ENCODE measurements at places on chromosomes 2 and 18.

DNA sequence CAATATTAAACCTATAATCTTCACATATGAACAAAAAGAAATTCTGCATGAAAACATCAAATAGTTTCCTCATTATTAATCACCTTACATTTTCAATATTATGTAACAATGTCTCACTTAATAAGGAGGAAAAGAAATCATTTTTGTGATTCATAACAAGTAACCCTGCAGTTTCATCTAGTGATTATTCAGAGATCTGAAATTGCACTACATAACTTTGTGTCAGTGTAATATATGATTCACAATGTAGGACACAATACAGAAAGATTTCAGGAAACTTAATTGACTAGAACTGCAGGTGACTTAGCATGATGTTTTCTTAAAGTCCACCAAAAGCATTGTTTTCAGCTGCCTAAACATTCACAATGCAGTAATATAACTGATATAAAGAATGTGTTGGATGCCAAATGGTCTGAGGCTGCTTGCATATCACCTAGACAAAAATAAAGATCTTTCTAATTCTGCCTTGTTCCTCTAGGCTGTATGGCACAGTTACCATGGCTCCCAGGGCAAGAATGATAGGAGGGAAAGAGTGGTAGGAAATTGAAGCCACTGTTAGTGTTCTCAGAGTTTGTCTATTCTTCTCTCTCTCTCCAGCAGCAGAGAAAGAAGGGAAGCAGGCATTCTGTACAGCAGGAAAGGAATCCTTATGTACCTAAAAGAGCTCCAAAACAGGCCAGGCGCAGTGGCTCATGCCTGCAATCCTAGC is 366.6 kb downstream of the FSIP2 start:
- DNase-seq: no peak

- no peak for DNase-seq
Observed at GRCh38 chr18:35144698-35145097, 96.1 kb upstream of the ZNF397 start.

GRCh38 chr2:184597571-184597991 is 748 bp upstream of the ZNF804A start:
- DNase-seq: no peak

DNA sequence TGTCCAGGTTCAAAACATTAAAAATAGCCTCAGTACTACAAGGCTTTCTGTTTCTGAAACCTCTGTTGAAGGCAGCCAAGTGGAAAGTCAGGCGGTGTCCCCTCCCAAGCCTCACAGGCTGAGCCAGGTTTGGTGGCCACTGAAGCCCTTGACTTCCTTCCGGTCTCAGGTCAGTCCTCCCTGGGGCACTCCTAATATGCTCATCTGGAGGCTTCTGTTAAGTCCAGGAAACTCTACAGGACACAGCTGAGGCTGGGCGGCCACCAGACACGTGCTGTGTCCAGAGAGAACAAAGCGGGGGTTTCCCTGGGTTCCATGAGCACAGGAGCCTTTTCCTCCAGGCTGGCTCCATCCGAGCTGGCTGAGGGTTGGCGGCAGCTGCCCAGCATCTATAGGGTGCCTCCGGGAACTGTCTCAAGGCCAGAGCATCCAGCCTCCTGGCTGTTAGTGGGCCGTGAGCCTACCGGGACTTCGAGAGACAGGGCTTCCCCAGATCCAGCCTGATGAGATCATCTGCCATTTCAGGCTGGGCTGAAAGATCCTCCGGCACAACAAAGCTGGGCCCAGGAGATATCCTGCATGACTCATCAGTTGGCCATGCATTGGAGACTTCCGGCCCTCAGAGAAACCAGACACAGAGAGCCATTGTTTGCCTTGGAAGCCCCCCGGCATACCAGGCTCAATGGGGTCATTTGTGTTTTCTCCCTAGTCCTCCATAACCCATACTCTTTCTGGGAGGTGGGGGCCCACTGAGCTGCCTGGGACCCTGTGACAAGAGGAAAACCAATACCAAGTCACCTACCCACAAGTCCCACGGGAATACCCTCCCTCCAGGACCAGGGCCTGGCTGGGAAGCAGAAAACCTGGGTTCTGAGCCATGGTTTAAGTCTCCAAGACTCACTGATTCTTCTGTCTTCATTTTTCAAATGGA is 71.7 kb downstream of the HS1BP3 start:
- no peak for DNase-seq

GRCh38 chr2:64658269-64658668 is 4.6 kb upstream of the SERTAD2 start:
- no peak for DNase-seq

GRCh38 chr2:171482308-171482707 is 40.0 kb upstream of the CYBRD1 start:
- DNase-seq: no peak

DNA sequence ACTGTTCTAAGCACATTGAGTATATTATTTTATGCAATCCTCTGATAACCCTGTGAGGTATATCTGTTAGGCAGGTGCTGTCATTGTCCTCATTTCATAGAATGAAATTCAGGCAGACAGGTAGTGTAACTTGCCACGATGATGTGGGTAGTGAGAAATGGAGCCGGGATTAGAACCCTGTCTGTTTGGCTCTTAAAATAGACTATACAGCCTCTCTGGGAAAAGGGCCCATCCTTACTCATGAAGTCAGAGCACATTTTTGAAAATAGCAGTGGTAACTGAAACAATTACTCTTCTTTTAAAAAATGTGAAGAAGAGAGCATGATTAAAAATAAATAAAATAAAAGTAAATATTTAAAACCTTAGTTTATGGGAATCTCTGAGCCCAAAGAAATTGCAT is 23.0 kb downstream of the FAM171B start:
- DNase-seq: no peak

GRCh38 chr2:98297817-98298682 is 48.2 kb upstream of the CNGA3 start:
- DNase-seq: no peak

GRCh38 chr2:149744865-149745264 is 157.3 kb upstream of the MMADHC start:
- no peak for DNase-seq

GRCh38 chr18:46320928-46321711 is 216.9 kb downstream of the HAUS1 start:
- no peak for DNase-seq

All from activated naive CD4-positive, alpha-beta T cell (primary cell).